Right renal cortex interstitium (tissue), 3 donors: ENCODE measurements at places on chromosomes 3 and 15.

GRCh38 chr3:171455603-171456550, 4.3 kb downstream of the TNIK start:
- no peak for DNase-seq

GRCh38 chr3:15657016-15657415, 55.5 kb downstream of the BTD start:
- DNase-seq: no peak

GRCh38 chr15:39666677-39667076, 85.8 kb downstream of the THBS1 start:
- DNase-seq: no peak

GRCh38 chr3:117408811-117409210, 699.2 kb downstream of the TUSC7 start:
- no peak for DNase-seq

DNA sequence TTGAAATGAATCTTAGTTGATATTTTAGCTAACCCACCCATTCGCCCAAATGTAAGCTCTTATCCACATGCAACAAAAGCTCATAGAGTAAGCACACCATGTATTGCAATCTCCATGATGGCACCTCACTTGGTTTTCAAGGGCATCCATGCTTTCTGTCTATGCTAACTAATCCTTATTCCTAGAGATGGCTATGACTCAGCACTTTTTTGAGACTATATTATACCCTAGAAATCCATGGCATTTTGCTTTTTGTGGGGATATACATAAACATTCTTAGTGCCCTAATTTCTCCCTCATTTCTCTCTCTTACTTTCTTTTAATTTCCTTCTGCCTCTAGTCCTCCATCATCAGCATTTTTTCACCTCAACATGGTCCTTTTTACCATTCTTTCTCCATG, 168.5 kb upstream of the STT3B start:
- no peak for DNase-seq
